ENCODE measurements at places on chromosomes 6 and 20. TPM values are rescaled to one million over a fixed set of nuclear protein-coding genes. Genes with fewer than 3 reads are reported as not detected.

DNA sequence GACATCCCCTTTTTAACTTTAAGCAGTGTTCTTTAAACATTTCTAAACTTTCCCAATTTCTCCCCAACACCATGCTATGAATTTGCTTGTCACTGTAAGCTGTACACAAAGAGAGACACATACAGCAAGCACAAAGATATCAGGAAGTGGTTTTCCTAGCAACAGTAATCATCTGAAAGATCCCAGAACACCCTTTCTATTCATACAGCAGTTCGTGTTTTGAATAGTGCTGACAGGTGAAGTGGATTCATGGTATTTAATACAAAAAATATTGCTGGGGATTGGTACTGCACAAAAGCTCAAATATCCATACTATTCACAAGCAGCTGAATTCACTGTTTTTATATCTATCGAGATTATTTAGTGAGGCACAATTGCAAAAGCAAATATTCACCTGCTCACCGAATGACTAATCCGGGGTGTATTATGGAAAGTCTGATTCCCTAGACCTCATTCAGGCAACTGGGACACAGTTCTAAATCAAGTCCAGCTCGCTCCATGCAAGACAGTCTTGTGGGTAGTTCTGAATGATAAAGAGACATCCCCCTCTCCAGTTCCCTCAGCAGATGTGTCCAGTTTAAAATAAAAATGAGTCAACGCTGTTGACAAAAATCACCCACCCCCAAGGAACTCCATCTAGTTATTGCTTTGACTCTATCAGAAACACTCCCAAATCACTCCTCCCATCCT lies 107.1 kb upstream of the TSHZ2 start:
- DNase-seq, result no peak

The LAMA5 gene
- total RNA-seq, result 35.1 TPM

The ZSCAN16 gene
- 3.2 TPM for total RNA-seq

The SIGLEC1 gene
- not detected for total RNA-seq

The SOBP gene
- total RNA-seq, result 1.9 TPM

DNA sequence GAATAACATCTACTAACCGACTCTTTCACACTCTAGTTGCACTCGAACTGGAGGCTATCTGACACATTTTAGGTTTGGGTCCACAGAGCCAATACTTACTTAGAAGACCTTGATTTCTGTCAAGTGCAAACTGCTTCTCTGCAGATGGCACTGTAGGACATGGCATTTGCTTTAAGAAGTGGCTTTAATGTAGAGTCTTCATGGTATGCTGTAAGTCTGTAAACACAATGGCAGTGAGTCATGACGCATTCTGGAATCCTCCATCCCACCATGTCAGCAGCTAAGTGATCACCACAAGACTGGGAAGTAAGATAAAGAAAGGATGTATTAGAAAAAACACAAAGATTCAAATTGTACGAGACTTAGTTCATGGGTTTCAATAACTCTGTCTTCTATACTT lies 377.0 kb upstream of the NOX3 start:
- peak; percentile 58 for DNase-seq

- DNase-seq, result no peak
Observed at GRCh38 chr6:148520109-148520841, 177.6 kb downstream of the SASH1 start.

DNA sequence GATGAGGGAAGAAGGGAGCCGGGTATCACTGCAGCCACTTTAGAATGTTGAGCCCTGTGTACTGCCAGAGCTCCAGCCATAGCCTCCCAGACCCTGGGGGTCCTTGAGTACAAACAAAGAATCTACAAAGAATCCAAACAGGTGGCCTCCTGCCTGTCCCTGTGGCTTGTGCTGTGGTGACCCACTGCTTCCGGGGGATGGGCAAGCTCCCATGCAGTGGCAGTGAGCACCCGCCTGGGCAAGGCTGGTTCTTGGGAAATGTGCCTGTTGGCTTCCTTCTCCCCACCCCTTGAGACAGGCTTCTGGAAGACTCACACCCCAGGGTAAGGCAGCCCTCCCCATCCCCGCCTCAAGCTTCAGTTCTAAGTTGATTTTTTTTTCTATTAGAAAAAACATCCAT lies 13.9 kb downstream of the SIRPA start:
- DNase-seq, result no peak

DNA sequence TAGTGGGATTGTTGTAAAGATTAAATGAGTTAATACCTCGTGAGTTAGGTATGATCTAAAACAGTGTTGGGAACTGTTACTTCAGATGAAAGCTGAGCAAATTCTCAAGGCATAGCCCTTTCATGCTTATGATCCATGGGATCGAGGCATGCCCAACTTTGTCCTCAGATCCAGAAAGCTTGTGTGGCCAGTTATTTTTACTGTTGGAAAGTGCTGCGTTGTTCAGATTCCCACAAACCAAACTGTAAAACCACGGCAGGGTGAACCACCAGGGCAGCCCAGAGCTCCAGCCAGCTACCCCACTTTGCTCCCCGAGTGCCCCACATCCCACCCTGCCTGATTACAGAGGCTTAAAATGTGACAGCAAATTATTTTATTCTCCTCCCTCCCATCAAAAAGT lies 139.3 kb upstream of the RIN2 start:
- DNase-seq, result no peak

The CNR1 gene
- not detected for total RNA-seq

DNA sequence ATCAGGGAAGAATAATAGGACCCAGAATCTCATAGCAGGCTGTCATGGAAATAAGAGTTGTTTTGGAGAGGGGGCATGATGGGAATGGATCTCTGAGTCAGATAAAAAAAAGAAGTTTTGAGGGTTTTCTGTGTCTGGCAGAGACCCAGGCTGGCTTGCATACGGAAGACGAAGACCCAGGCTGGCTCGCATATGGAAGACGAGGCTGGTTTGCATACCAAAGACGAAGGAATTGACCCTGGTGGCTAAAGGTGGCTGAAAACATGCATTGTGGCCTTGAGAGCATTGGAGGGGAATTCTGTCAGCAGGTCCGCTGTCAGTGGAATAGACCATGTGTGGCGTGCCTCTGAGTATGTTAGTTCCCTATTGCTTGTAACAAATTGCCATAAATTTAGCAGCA lies 335.1 kb downstream of the BTBD3 start:
- peak; percentile 28 for DNase-seq

The PTCRA gene
- not detected for total RNA-seq

GRCh38 chr6:51098791-51099190 lies 280.1 kb downstream of the TFAP2B start:
- no peak for DNase-seq

The FOXQ1 gene
- total RNA-seq, result 0.43 TPM

The NUP153 gene
- 44.5 TPM for total RNA-seq

The AHCY gene
- total RNA-seq, result 81.5 TPM

The AIF1 gene
- not detected for total RNA-seq

The PERP gene
- 11.0 TPM for total RNA-seq

DNA sequence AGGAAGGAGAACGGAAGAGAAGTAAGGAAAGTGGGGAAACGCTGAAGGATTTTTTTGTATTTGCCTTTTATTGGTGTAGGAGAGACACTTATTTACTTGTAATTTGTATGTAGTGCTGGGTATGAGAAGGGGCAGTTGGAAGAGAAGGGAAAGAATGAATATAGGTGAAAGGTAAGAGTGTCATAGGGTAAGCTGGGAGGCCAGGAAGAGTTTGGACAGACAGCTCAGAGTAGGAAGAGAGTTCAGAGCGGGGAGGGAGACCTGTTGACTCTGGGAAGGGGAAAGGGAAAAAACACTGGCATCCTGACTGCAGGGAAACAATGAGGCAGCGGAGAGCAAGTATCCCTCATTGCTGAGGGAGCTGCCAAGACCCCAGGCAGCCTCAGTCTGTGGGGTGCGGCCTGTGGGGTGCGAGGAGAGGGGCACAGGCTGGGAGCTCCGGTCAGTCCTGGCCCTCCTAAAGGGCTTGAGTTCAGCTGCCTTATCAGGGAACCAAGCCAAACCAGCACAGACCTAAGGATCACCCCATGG lies 3.1 kb downstream of the TRAF3IP2 start:
- DNase-seq, result no peak

GRCh38 chr6:35291491-35291890 lies 6.1 kb upstream of the DEF6 start:
- no peak for DNase-seq

DNA sequence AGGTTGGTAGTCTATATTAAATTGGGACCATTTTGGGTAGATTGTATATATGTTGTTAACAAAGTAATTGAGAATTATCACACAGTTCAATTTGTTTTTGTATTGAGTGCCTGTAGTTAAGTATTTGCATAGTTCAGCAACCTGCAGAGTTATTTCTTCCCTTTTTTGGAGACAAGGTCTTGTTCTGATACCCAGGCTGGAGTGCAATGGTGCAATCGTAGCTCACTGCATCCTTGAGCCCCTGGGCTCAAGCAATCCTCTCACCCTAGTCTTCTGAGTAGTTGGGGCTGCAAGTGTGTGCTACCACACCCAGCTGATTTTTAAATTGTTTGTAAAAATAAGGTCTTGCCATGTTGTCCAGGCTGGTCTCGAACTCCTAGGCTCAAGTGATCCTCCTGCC lies 250.5 kb downstream of the UTRN start:
- no peak for DNase-seq

The MOXD1 gene
- 15.1 TPM for total RNA-seq

The LBP gene
- total RNA-seq, result not detected

GRCh38 chr20:19435821-19436220 lies 223.4 kb downstream of the SLC24A3 start:
- DNase-seq, result no peak

DNA sequence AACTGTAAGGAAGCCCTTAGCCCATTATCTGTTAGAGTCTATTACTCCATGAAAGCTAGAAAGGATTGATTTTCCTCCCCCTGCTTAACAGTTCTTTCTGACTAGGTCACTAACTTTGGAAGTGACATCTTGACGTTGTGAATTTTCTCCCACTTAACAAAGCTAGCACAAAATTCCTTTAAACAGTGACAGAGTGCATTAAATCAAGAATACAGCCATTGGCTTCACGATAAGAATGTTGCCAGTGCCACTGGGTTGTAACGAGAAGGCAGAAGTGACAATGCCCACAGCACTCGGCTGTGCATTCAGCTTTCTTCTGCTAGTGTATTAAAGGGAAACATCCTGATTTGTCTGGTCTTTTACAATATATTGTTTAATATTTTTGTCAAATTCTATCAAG lies 182.7 kb upstream of the DTNBP1 start:
- no peak for DNase-seq

GRCh38 chr6:53717566-53717965 lies 52.0 kb upstream of the KLHL31 start:
- no peak for DNase-seq

DNA sequence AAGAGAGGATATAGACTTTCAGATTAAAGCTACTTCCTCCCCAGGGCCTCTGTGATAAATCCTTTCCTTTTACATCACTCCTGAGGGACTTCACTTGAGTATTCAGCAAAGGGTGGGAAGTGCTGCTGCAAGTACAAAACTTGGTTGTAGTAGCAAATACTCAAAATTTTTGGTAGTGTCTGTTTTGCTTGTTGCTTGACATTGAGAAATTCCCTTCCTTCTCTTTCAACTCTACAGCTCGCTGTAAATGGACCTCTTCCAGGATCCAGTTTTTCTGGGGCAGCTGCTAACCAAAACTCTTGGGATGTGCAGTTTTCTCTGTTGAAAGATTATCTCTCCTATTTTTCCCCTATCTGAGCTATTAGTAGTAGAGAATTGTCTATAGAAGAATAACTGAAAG lies 472.0 kb downstream of the CD109 start:
- peak; percentile 52 for DNase-seq

GRCh38 chr6:82376636-82377035 lies 13.0 kb downstream of the TPBG start:
- DNase-seq, result no peak

The ID4 gene
- 2.2 TPM for total RNA-seq

DNA sequence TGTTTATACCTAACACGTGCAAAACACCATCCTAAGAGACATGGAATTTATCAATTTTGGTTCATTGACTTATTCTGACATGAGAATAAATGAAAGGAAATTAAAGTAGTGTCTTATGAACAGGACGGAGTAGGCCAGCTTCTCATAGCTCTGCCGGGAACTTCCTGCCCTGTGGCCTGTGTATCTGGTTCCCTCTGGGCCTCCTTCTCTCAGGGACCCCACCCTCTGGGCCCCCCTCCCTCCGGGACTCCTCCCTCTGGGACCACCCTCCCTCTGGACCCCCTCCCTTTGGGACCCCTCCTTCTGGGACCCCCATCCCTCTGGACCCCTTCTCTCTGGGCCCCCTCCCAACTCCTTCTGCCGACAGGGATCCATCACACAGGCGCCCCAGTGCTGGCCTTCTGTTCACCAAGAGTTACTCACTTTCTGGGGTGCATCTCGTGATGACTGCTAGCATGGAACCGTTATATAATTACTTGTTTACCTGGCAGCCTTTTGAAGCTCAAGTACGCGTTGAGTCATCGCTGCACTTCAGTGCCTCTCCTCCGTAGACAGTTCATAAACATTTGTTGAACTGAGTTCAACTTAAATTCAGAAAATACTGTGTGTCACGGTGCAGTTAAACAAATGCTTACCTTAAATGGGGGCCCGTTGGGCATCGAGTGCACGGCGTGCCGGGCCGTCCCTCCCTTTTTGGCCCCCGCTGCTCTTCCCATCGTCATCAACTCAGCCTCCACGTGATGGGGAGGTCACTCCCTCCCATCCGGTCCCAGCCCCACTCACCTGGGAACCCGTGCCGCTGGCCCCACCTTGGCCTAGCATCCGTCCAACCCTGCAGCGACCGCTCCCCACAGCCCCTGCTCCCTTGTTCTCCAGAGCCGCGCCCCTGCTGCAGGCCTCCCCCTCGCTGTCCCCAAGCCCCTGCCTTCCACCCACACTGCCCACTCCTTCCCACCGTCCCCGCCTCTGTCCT lies 8.1 kb downstream of the CCR6 start:
- DNase-seq, result no peak

- no peak for DNase-seq
Observed at GRCh38 chr6:42177514-42178364, 4.6 kb downstream of the GUCA1A start.

The PPIL4 gene
- total RNA-seq, result 24.2 TPM

The MTFR2 gene
- total RNA-seq, result 4.3 TPM

GRCh38 chr6:32459781-32460424 lies 20.2 kb downstream of the HLA-DRA start:
- DNase-seq, result no peak

DNA sequence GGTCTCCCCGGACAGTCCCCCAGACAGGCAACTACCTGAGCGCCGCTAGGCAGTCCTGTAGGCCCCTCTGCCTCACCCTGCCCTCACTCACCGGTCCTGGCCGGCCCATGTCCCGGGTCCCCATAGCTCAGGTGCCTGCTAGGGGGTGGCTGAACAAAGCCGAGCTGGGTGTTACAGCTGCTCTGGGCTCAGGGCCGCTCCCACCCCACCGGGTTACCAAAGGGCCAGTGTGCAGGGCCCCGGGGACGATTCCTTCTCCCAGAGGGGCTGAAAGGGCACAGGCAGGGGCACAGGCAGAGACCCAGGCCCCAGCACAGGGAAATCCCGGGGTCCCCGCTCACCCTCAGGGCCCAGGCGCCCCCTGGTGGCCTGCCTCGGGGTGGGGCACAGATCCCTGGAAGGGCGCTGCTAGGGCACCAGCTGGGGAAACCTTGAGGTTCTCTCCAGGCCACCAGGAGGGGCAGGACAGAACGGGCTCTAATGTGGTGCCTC lies 118.4 kb downstream of the GRM4 start:
- peak; percentile 22 for DNase-seq

The ENPP5 gene
- total RNA-seq, result 0.43 TPM

Data from fibroblast of villous mesenchyme (primary cell).